ENCODE measurements at places on chromosomes 7 and 10. TPM values are rescaled to one million over a fixed set of nuclear protein-coding genes. Genes with fewer than 3 reads are reported as not detected.

Gene CHCHD2
- total RNA-seq, result 416 TPM

Gene CHN2
- total RNA-seq, result 10.2 TPM

Gene LEP
- not detected for total RNA-seq

Gene DDX21
- 35.9 TPM for total RNA-seq

Gene SLC16A12
- 1.2 TPM for total RNA-seq

Gene ASZ1
- total RNA-seq, result not detected

DNA sequence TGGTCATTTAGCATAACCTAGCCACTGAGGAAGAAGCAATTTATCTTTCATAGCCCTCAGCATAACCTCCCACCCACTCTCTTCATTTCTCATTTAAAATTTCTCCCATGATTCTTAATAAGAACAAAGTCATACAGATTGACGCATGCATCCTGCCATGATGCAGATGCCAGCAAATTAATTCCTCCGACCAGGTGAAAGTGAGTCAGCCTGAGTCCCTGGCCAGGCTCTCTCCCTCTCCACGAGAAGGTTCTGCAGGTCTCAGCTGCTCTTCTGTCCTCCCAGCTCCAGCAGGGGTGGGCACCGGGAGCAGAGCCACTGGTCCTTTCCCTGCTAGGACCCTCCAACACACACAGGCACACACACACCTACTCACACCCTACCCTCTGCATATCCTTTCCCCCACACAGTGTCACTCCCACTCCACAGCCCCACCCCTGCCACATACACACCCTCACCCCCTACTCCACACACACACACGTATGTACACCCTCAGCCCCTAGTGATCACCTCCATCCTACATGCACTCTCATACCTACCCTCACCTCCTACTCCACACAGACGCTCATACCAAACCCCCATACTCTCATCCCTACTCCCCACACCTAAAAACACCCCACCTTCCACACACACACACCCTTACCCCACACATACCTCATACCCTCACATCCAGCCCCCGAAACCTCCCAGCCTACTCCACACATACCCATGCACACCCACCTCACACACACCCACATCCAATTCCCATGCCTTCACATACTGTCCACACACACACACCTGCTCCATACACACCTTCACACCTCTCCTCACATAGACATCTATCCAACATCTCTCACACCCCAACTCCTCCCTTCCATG, 78.0 kb downstream of the FAM13C start:
- DNase-seq, result no peak

DNA sequence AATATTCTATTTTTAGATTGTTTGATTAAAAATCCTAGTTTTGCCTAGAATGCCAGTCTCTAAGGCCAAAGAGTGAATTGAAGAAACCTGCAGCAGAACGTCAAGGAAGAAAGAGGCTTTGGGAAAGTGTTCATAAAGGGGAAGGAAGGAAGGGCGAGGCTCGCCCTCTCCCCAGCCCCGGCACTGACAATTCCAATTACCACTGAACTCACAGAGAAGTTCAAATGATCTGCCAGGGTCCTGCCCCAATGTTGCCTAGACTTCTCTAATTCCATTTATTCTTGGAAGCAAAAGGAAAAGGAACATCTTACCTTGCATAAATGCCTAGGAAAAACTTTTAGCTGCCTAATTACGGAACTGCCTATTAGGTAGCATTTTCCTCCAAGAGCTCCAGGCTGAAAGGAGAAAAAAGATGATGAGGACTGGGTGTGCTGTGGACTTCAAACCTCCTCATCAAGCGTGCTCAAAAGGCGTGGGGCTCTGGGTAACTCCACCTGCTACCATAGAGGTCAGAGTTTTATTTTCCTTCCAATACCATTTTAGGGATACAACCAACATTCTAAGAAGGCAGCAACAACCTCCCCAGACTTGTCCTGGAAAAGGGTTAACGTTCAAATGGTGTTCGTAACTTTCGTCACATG, 134.5 kb downstream of the PKD1L1 start:
- peak; percentile 39 for DNase-seq

DNA sequence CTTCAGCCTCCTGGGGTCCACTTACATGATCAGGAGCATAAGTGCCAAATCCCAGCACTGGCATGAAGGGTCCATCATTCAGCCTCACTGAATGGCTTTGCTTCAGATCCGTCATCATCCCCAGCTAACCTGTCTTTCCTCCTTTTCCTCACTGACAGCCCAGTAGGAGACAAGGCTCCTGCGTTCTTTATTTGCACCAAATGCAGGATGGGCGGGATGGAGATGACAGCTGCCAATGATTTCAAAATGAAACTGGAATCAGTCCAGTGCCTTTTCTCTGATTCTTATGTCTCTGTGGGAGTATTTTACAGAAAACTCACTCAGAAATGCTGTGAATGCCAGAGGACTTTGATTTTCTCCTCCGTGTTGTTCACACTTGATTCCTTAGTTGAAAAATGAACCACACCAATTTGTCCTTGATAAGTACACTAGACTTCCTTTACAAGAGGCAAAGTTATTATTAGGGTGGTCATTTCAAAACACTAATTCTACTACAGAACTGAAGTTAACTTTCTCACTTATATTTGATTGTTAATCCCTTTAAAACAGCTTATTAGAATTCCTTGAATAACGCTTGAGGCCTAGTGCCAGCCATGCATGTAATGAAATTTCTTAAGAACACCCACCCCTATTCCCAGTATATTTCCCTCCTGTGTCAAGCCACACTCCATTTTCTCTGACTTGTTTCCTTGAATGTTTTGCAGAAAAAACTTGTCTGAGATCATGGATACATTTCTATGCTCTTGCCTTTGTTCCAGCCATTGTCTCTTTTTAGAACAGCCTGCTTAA, at the start of gene AKR1C8:
TSS of gene AKR1C8 (minus strand) at position 164 of the 789 bp plus-strand sequence. CDS start at position 118, 46 bp downstream.
- peak; percentile 4 for DNase-seq

DNA sequence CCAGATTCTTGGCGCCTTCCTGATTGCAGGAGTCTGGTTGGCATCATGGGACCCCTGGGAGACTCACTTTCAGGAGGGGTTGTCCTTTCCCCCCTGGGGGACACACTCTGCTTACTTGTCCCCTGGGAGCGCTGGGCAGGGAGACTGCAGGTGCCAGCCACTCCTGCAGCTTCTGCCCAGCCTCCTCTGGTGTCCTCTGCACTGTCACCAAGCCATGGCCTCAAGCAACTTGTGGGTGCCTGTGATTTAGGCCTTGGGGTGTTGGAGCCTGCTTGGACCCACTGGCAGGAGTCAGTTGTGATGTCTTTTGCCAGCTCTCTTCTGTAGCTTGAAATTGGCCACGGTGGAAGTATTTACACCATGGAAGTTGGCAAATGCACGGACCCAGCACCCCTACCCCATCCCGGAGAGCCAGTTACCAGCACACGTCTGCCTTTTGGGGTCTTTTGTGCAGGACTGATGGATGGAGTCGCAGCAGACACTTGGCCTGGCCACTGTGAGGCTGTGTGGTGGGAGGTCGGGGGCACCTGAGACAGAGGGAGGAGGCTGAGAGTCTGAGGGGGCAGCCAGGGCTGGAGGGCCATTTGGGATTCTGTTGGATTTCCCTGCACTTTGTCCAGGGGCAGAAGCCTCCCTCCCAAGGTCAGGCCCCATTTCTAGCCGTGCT, 104.7 kb downstream of the LHPP start:
- DNase-seq, result no peak

- no peak for DNase-seq
These were observed 584 bp upstream of the GARS1 start for GRCh38 chr7:30594048-30594539.

- no peak for DNase-seq
These were observed 1.4 kb upstream of the PILRB start for GRCh38 chr7:100356416-100357068.

- DNase-seq, result no peak
These were observed 63.7 kb downstream of the CARD11 start for GRCh38 chr7:2979951-2980350.

GRCh38 chr10:77245953-77246352, 391.7 kb downstream of the KCNMA1 start:
- DNase-seq, result peak; percentile 25

DNA sequence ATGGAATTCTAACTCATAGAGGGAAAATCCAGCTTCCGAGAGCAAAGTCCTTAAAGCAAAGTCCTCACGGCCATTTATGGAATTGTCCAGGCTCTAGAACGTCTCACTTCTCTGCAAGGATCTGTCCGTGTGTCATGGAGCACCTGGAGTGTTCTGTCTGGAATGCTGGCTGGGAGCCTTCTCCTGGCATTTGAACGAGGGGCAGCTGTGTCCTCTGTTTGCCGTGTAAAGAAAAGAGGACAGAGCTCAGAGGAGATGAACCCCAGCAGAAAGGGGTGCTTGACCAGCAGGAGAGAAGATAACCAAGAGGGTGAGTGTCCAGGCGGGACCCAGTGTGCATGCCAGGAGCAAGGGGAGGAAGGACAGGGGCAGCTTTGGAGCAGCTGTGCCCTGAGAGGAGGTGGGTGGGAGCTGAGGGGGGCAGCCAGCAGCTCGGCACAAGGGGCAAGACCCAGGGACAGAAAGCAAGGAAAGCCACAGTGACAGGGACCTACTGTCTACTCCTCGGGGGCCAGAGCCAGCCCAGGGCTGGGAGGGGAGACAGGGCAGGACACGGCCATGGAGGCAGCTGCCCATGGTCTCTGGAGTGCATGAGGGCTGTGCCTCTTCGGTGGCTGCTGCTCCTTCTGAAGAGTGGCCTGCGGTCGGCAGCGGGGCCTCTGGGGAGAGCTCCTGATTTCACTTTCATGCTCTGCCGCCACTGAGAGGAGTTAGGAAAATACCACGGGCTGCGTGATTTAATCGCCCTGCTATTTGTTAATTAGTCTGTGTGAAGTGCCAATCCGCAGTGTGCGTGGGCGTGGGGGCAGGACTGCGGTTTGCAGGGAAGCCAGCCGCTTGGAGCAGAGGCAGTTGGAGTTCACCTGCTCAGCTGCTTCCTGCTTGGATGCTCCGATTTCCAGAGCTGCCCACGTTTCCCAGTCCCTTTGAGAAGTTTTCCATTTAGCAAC, 149.3 kb upstream of the SHH start:
- no peak for DNase-seq

DNA sequence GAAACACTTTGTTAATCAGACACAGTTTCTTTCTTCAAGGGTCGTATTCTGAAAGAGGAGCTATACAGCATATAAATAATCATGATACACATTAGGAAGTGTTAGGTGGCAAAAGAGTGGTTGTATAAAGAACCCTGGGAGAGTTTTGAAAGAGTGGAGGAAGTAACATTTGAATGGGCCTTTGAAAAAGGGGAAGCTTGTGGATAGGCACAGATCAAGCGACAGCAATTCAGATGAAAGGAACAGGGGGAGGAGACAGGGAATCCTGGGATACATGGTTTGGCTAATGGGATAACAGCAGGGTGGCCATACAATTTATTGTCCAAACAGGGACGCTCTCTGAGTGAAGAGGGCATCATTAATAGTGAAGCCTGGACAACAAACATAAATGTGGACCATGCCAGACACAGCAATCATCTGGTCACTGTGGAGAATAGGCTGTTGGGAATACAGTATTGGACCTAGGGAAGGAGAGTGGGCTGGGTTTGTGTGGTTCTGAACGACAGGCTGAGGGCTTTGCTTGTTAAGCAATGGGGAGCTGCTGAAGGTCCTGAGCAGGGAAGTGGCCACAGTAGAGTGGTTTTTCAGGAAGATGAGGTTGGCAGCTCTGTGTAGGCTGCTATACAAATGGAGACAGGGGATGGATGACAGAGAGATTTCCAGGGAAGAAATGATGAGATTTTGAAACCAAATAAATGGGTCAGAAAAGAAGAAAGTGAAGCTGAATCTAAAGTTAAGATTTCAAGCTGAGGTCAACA, 75.9 kb downstream of the ICA1 start:
- no peak for DNase-seq

- DNase-seq, result no peak
These were observed 3.7 kb downstream of the PURB start for GRCh38 chr7:44881610-44882009.

- DNase-seq, result peak; percentile 30
These were observed 119.0 kb upstream of the LANCL2 start for GRCh38 chr7:55246171-55246570.

DNA sequence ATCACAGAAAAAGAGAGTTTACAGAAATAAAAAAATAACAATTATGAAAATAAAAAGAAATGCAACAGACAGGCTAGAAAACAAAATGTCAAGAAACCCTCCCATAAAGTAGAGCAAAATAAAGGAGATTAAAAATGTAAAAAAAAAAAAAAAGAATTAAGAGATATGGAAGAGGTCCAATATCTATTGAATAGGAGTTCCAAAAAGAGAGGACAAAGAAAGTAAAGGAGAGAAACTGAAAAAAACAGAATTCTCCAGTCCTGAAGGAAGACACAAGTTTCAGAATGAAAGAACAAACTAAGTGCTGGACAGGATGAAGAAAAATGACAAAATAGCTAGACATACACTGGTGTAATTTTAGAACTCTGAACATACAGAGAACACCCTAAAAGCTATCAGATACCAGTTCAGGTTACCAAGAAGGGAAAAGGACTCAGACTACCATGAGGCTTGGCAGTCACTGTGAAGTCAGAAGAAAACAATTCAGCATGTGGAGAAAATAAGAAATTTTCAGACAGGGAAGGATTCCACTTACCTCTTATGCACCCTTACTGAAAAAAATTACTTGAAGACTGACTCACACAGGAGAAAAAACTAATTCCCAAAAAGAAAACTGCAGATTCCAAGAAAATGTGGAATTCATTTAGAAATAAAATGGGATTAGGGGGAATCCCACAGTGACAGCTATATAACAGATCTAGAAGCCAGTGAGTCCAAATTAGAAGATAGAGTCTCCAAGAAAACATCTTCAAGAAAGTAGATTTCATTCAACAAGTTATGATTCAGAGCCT, 40.4 kb upstream of the ABLIM1 start:
- DNase-seq, result no peak

GRCh38 chr7:82209179-82209747, 234.3 kb downstream of the CACNA2D1 start:
- no peak for DNase-seq

DNA sequence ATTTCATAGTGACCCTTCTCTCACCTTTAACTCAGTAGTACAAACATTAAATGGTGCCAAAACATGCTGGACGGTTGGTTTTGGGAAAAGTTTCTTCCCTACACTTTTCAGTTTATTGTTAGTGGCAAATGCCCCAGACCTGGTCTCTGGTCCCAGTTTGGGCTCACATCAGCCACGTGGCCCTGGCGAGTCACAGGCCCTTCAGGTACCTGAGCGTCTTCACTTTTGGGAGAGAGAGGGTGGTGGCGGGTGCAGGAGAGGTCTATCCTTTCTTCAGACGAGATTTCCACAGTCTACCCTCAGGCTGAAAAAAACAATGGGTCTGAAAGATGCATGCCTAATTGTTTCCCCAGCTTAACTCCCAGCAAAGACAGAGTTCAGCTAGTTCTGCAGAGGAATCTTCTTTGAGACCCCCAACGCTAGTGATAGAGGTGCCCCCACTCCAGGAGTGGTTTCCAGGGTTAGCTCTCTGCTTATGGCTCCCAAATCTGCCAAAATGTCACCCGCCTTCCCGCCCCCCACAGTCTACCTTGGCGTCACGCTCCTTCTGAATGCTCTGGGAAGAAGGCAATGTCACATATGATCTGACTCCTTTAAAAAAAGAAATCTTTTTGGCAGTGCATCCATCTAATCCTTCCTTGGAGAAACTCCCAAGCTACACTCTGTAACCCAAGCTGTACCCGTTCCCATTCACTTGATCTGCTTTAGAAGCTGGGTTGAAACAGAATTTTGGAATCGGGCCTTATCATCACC, 384.8 kb upstream of the FOXK1 start:
- no peak for DNase-seq

GRCh38 chr10:89341649-89342048, 13.9 kb downstream of the IFIT3 start:
- DNase-seq, result no peak

- DNase-seq, result no peak
These were observed 81.3 kb upstream of the ZNF438 start for GRCh38 chr10:31112961-31113360.

GRCh38 chr7:32921896-32922295, 30.3 kb upstream of the KBTBD2 start:
- no peak for DNase-seq

GRCh38 chr7:156158693-156159092, 346.4 kb upstream of the SHH start:
- no peak for DNase-seq
